Activated T-helper 1 cell treated with Interleukin-2 at 50 U/mL for 16 hours (primary cell): ENCODE measurements at places on chromosomes 2 and 18.
A peak's percentile ranks its signal among the peaks of the same experiment; 100 is the strongest.

- DNase-seq, result no peak
These were observed at the start of gene ADCYAP1 for GRCh38 chr18:904218-905090. Gene ADCYAP1 (plus strand): TSS chr18:904871. CDS start chr18:905387, 516 bp downstream.

GRCh38 chr2:99776906-99777646, 287.3 kb upstream of the REV1 start:
- DNase-seq, result no peak

GRCh38 chr2:105344704-105345345, 7.5 kb downstream of the C2orf49 start:
- no peak for DNase-seq

GRCh38 chr2:128969374-128969773, 650.7 kb upstream of the HS6ST1 start:
- DNase-seq, result no peak

DNA sequence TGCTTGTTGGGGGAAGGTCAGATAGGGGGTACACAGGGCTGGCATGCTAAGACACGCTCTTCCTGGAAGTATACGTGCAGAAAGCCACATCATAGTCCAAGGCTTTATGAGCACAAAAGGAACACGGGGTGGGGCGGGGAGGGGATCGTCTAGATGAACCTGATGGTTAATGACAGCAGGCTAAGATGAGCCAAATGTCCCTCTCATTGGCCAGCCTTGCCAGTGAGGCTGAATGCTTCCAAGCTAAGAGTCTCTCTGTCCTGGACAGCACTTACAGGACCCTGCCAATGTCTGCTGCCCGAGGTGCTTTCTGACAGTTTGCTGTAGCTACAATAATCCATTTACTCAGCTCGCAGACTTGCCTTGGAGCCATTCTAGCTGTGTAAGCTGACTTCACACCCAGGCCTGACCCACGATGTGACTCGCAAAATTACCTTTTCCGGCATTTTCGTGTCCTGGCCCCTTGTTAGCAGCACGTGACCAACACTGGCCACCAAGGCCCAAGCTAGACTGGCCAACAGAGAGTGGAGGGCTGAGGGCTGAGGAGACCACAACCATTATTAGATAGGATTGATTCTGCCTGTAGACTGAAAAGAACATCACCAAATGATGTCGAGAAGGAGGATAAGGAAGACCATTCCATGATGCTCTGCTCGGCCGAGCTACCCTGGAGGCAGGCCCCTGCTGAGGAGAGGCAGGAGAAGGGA, 84.2 kb downstream of the MALT1 start:
- DNase-seq, result no peak

DNA sequence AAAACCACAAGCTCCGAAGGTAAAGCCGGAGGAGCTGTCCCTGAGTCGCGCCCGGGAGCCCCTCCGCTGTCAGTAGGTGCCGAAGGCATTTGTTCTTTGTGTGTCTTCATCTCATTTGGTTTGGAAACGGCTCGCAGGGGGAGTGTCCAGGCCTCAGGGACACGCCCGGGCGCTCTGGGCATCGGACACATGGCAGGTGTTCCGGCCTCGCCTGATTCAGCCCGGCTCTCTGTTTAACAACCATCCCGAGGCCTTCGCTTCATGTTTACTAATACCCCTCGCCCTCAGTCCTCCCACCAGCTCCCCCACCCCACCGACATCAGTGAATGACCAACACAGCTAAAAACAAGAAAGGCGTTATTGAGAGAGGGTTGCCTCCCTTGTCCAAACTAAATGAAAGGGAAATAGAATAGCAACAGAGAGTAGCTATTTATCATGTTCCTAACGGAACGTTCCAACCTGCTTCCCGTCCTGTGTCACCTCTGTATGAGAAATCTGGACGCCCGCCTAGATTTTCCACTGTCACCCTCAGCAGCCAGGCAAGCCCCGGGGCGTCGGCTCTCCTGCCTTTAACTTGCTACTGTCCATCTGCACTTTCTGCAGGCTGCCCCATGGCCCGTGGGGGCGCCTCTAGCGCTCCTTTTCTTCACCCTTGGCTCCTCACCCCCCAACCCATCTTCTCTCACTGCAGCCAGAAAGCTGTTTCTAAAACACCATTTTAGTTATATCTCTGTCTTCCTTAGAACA, 73.9 kb downstream of the MYCN start:
- DNase-seq, result no peak

GRCh38 chr2:120218181-120218580, 5.0 kb downstream of the TMEM185B start:
- DNase-seq, result no peak

DNA sequence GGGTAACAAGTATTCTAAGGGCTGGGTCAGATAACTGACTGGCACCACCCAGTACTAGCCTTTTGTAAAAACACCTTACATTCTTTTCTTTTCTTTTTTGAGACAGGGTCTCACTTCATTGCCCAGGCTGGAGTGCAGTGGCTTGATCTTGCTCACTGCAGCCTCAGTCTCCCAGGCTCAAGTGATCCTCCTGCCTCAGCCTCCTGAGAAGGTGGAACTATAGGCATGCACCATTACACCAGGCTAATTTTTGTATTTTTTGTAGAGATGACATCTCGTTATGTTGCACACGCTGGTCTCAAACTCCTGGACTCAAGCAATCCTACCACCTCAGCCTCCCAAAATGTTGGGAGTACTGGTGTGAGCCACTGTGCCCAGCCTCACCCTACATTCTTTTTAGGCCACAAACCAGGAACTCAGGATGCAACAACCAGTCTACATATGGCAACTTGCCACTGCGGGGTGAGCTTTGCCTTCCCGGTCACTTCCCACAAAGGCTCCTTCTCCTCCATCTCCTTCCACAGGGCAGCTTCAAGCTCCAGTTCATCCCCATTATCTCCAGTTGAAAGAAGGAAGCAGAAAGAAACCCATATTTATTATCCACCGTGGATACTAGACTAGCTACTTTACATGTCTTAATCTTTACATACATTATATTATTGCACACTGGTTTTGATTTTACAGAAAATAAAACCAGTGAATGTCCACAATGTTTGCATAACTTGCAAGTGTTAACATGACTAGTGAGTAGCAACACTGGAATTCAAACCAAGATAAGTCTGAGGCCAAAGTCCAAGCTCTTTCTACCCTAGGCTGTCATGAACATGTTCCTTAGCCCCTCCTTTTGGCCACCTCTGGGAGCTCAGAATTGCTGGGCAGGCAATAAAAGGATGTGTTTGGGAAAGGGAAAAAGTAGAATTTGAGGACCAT, 23.7 kb upstream of the AP1S3 start:
- DNase-seq, result no peak

DNA sequence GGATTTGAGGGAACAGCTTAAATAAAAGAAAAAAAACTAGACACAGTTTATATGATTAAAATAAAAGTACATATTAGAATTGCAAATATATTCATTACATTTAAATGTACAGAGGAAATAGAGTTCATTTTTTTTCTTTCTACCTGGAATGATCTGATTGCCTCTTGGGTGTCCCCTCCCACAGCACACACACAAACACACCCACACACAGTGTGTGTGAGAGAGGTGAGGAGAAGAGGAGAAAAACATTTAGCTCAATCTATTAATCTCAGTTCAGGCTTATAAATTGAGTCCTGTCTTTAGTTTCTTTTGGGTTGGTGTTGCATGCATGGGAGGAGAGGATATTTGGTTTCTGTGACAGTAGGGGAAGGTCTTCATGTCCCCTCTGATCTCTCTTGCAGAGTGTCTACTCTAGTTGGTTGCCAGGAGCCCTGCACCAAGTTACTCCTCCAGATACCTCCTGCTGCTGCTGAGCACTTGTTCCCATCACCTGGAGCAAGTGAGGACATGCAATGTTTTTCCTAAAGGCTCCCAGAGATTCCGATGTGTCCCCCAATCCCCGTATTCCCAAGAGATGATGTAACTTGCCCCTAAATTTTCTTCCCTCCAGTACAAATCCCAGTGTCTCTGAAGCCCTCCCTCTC, 50.8 kb upstream of the REG3A start:
- DNase-seq, result no peak

GRCh38 chr2:239826376-239826775, 198.8 kb downstream of the NDUFA10 start:
- DNase-seq, result no peak

GRCh38 chr18:57839942-57840381, 36.8 kb upstream of the ATP8B1 start:
- DNase-seq, result no peak

- DNase-seq, result no peak
These were observed 6.8 kb downstream of the MAT2A start for GRCh38 chr2:85545780-85546240.

- DNase-seq, result no peak
These were observed 60.9 kb downstream of the EDAR start for GRCh38 chr2:108927936-108928659.

DNA sequence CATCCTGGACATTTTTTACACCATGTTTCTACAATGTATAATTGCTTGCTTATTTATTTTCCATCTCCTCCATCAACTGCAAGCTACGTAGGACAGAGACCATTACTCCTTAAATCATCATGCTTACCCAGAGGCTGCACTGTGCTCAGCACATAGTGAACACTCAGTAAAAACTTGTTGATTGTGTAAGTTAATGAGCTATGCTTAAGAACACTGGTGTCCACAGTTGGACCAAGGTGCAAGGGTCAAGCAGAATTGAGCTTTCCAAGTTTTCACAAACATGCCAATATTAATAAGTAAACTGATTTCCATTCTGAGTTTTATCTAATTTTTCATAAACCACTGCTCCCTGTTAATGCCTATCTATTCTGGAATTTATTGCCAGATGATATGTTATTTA, 464.2 kb upstream of the TCF4 start:
- no peak for DNase-seq

DNA sequence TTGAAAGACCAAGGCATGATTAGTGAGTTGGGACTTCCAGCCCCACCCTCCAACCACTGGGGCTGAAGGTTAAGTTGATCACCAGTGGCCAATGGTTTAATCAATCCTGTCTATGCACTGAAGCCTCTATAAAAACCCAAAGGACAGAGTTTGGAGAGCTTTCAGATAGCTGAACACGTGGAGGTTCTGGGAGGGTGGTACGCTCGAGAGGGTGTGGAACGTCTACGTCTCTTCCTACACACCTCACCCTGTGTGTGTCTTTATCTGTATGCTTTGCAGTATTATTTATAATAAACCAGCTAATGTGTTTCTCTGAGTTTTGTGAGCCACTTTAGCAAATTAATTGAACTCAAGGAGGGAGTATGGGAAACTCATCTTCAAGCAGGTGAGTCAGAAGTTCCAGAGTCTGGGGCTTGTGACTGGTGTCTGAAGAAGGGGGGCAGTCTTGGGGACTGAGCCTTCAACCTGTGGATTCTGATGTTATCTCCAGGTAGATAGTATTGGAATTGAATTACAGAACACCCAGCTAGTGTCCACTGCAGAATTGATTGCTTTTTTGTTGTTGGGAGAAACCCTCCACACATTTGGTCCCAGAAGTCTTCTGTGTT, 20.3 kb downstream of the ACTR3 start:
- peak; percentile 26 for DNase-seq

DNA sequence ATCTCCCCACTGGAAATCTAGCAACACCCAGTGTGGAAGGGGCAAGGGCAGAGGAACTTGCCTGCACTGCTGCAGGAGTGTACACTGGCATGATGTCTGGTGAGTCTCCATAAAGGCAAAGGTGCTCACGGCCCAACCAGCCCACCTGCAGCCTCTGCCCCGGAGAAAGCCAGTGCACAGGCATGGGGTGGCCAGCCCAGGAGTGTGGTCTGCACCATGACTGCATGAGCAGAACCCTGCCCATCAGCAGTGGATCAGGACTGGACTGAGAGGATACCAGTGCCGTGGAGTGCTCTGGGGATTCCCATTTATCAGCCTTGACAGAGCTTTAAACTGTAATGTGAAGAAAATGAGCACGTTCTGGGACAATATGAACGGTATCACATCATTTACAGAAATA, 342.6 kb upstream of the HS6ST1 start:
- DNase-seq, result no peak

DNA sequence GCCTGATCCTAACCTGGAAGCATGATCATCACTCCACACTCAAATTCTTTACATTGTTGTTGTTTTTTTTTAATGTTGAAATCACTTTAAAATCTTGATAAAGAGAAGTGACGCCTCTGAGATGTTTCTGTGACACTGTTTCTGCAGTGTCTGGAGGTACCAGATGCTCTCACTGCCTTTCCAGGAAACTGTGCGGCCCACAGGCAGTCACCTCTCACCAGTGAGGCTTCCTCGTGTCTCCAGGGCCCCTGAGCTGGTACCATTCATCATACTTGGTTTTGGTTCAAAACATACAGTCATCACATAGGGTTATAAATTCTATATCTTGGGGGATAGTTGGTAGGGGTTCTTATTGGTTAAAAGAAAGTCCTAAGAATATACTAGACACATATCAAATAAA, 10.1 kb upstream of the ID2 start:
- no peak for DNase-seq

DNA sequence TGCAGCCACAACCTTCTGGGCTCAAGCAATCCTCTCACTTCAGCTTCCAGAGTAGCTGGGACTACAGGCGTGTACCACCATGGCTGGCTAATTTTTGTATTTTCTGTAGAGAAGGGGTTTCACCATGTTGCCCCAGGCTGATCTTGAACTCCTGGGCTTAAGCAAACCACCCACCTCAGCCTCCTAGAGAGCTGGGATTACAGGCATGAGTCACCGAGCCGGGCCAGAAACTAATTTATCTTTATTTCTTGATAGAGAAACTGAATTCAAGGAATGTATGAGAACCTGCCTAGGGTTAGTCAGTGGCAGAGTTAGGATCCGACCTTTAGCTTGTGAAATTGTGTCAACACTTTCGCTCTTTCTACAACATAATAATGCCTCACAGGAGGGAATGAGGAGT, 19.3 kb upstream of the ITGAV start:
- no peak for DNase-seq

DNA sequence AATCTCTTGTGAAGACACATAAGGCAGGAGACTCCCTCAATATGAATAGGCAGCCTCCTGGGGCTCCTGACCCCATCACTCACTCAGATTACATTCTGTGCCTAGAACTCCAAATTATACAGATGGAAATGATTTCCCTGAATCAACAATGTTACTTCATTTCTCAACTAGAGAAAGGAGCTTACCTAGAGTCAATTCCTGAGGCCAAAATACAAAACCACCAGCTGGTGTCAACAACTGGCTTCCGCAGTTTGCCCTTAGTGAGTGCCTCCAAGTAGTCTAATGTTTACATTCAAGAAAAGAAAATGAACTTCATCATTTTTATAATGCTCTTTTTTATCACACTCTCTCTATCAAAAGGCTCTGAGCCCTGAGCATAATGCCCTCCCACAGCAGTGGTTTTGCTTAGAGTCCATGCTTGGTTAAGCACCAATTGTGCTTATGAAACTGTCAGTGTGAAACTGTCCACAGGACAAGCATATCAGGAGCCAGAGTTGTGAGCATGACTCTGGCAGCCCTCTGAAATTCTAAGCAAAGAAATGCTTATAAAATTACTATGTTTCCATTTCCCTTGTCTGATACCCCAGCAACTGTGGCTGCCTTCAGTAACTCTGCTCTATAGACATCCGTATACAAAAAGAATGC, 305.7 kb upstream of the PKDCC start:
- DNase-seq, result no peak

- no peak for DNase-seq
These were observed 11.3 kb upstream of the VRK2 start for GRCh38 chr2:58035352-58035751.

GRCh38 chr18:13455960-13456481, 237.5 kb downstream of the LDLRAD4 start:
- peak; percentile 21 for DNase-seq
